ENCODE measurements at places on chromosomes 4 and X. TPM values are rescaled to one million over a fixed set of nuclear protein-coding genes. Genes with fewer than 3 reads are reported as not detected.

TLR7 gene
- total RNA-seq, result not detected

PHEX gene
- 0.40 TPM for total RNA-seq

EMCN gene
- total RNA-seq, result 91.0 TPM

ADH5 gene
- 79.7 TPM for total RNA-seq

TAB3 gene
- 11.1 TPM for total RNA-seq

ENPEP gene
- not detected for total RNA-seq

MECP2 gene
- total RNA-seq, result 25.1 TPM

VEGFD gene
- total RNA-seq, result 0.07 TPM

CD99L2 gene
- total RNA-seq, result 37.5 TPM

TLR1 gene
- total RNA-seq, result 1.3 TPM

TCP11X2 gene
- not detected for total RNA-seq

VCX3B gene
- not detected for total RNA-seq

HSFX1 gene
- 0.07 TPM for total RNA-seq

DSPP gene
- not detected for total RNA-seq

ADH1C gene
- total RNA-seq, result not detected

ABCG2 gene
- total RNA-seq, result 6.0 TPM

EPGN gene
- total RNA-seq, result not detected

TBC1D25 gene
- 9.7 TPM for total RNA-seq

DCLK2 gene
- total RNA-seq, result 1.1 TPM

VBP1 gene
- 60.2 TPM for total RNA-seq

HS3ST1 gene
- 0.98 TPM for total RNA-seq

TRAM1L1 gene
- total RNA-seq, result 0.89 TPM

GRIA2 gene
- total RNA-seq, result not detected

HSFX4 gene
- not detected for total RNA-seq

ARR3 gene
- total RNA-seq, result not detected

C4orf36 gene
- total RNA-seq, result 0.49 TPM

ABLIM2 gene
- total RNA-seq, result 2.8 TPM

HNRNPH2 gene
- 48.9 TPM for total RNA-seq

DTHD1 gene
- total RNA-seq, result not detected

SYP gene
- 0.27 TPM for total RNA-seq

ODAM gene
- not detected for total RNA-seq

FGFBP2 gene
- total RNA-seq, result not detected

DIPK2B gene
- total RNA-seq, result 154 TPM

KIT gene
- 0.25 TPM for total RNA-seq

AWAT2 gene
- total RNA-seq, result not detected

All from mammary microvascular endothelial cell (primary cell).